Stimulated activated memory B cell treated with anti-CD40 and anti-IgM and Interleukin-4, amounts not matched to agents 10 μg/mL and 1 μg/mL and 100 μg/mL, for 72 hours (primary cell): ENCODE measurements at places on chromosomes 11 and 22.

DNA sequence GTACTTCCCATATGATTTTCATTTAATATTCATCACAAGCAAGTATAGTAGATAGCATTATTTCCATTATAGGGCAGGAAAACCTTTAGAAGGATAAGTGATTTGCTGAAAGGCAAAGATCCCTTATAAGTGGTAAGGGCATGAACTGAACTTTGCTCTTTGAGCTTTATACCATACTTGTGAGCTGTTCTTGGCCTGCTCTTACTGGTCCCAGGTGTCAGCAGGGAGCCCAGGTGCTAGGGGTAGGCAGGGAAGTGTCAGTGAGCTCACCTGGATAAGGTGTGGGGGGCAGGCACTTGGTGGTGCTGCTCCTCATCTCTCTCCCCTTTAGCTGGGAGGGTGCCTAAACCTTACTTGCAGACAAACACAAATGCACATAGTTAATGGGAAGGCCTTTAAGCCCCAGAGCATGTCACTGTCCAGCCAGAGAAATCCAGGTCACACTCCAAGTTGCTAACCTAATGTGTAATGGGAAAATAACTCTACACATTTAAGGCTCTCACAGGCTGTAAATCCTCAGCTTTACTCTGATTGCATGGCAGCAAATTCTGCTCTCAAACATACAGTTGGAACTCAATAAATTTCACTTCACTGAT, 114.4 kb downstream of the PLEKHA7 start:
- no peak for ATAC-seq

- peak; percentile 78 for ATAC-seq
Measured at GRCh38 chr11:109132539-109132938, 289.5 kb upstream of the C11orf87 start.

DNA sequence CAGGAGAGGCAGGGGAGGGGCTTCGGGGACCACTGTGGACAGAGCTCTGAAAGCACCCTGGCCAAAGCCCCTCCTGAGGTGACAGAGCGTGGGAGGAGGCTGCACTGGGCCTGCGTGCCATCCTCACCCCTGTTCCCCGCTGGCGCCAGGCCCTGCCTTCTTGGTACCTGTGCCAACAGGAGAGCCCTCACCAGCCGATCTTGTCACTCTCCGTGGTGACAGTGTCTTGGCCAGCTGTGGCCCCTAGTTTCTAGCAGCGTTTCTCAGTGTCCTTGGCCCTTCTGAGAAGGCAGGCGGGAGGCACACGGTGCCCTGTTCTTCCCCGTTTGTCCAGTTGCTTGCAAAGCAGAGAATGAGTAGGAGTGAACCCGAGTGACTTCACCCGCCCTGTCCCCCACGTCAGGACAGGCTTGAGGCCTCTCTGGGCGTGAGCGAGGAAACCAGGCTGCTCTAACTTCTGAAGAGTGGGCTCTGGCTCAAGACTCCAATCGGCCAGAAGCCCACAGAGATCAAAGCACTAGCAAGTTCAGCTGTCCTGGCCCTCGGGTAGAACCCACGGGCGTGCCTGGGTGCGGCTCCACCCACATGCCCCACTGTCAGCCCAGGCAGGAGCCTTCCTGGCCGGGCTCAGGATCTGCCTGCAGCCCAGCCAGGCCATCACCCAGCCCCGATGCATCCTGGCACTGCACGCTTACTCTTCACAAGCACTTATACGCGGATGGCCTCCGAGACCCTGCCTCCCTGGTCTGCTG, 60.2 kb upstream of the EMID1 start:
- no peak for ATAC-seq

DNA sequence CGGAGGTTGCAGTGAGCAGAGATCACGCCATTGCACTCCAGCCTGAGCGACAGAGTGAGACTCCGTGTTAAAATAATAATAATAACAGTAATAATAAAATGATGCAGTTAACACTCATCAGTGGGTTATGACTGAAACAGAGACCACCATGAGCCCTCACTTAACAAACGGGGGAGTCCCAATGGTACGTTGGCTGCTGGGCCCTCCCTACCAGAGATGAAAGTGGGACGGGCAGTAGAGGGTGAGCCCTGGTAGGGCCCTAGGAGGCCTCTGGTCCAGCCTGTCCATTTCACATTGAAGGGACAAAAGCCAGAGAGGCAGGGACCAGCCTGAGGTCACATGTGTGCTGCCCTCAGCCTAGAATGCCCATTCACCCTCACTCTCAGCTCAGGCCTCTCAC, 13.7 kb upstream of the KIAA0930 start:
- peak; percentile 48 for ATAC-seq

GRCh38 chr11:45141171-45141570, 5.3 kb upstream of the PRDM11 start:
- peak; percentile 85 for ATAC-seq

DNA sequence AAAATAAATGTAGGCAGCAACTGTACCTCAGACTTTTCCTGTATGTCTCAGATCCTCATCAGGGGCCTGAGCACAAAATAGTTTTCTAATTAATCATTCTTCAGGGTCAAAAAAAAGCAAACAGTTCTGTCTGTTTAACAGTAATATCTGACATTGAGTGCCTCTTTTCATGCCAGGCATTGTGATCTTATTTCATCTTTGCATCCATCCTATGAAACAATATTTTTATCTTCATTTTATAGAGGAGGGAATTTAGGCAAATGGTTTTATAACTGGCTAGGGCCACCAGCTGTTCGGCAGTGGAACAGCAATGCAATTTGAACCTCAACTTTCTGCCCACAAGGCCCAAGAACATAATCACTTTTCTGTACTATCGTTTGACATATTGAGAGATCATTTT, 145.6 kb downstream of the WNT7B start:
- ATAC-seq = no peak

- no peak for ATAC-seq
Measured at GRCh38 chr22:22925805-22926369, 38.3 kb downstream of the IGLL5 start.

- ATAC-seq = no peak
Measured at GRCh38 chr11:125968354-125968753, 22.5 kb downstream of the VSIG10L2 start.

GRCh38 chr22:27065279-27065678, 407.9 kb downstream of the MIAT start:
- ATAC-seq = no peak

DNA sequence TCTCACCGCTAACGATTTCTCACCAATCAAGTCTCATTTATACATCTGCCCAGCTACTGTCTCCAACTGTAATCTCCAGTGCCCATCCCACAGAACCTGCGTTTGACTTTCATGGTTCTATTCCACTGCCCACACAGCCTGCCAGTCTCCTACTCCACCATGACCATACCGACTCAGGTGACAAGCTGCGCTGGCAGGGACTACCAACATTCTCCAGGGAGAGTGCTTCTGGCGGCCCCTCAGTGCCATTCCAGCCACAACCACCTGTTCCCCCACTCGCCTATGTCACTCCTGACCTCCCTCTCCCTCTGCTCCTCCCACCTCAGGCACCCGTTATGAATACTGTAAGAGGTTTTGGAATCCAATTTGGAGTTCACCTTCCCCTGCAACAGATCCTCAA, 108.5 kb upstream of the BID start:
- no peak for ATAC-seq

DNA sequence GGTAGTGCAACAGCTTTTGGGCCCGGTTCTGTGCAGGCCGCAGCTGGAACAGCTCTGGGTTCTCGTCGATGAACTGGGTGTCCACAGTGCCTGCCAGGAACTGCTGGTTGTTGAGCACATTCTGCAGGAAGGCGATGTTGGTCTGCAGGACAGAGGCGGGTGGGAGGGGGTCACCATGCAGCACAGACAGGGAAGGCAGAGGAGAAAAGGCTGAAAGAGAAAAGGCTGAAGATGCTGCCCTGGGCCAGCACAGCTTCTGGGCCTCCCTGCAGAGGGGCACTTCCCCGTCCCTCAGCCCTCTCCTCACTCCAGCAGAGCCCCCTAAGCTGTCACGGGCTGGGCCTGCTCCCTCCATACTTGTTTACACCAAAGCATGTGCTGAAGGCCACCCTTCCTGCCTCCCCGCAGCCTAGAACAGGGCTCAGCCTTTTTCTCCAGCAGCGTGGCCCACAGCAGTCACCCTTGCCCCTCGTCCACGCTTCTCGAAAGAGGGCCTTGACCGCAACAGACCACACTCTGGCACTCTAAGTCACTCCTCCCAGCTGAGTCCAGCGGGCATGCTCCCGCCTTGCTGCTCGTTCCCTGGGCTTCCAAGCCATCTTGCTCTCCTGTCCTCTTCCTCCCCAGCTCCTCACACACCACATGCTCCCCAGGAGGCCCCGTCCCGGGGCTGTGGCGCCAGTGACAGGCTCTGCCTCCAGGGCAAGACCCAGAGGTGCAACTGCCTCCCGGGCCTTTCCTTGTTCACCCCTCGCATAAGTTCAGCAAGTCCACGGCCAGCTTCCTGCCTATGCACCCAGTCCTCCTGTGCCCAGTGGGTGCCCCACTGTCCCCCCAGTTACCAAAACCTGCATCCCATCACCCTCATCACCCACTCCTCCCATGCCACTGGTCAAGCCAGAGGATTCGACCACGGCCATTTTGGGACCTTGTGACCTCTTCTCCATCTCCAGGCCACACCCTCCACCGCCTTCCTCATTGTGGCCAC, 3.3 kb upstream of the LRFN4 start:
- ATAC-seq = no peak

DNA sequence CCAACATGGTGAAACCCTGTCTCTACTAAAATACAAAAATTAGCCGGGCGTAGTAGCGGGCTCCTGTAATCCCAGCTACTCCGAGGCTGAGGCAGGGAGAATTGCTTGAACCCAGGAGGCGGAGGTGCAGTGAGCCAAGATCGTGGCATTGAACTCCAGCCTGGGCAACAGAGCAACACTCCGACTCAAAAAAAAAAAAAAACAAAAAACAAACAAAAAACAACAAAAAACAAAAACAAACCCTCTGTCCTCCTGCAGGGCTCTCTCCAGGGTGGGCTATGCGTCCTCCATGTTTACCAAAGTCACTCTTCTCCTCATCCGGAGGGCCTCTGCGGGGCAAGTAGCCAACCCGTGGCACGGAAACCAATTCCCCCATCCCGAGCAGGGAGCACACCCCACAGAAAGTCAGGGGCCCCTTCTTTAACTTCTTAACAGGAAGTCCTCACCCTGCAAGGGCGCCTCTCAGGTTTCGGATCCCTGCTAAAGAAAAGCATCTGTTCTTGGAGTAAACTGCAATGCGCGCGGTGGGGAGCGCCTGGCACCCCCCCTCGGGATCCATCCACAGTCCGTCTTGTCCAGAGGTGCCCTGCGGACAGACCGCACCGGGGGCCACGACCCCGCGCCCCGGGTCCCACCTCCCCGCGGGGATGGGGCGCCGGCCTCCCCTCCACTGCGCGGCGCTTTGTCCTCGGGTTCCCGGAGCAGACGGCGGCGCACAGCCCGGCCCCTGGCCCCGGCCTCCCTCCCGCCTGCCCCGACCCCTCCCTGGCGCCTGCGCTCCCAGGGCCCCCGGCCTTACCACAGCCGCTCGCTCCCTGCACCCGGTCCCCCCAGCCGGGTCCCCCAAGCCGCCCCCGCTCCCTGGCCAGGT, 712 bp downstream of the CERK start:
- ATAC-seq = peak; percentile 58

DNA sequence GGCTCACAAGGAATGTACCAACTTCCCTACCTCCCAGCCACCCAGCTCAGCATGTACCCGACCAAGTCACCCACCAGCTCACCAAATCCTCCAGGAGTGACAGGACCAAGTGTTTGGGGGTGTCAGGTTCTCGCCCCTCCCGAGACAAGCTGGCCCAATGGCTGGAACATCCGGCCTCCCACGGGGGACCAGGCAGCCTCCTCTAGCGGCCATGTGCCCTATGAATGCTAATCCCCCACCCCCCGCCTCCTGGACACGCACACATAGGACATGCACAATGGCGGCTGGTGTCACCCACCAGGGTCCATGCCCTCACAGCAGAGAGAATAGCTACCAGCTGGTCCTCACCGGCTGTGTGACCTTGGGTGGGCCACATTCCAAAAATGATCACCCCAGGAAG, 151.0 kb downstream of the MN1 start:
- ATAC-seq = no peak

DNA sequence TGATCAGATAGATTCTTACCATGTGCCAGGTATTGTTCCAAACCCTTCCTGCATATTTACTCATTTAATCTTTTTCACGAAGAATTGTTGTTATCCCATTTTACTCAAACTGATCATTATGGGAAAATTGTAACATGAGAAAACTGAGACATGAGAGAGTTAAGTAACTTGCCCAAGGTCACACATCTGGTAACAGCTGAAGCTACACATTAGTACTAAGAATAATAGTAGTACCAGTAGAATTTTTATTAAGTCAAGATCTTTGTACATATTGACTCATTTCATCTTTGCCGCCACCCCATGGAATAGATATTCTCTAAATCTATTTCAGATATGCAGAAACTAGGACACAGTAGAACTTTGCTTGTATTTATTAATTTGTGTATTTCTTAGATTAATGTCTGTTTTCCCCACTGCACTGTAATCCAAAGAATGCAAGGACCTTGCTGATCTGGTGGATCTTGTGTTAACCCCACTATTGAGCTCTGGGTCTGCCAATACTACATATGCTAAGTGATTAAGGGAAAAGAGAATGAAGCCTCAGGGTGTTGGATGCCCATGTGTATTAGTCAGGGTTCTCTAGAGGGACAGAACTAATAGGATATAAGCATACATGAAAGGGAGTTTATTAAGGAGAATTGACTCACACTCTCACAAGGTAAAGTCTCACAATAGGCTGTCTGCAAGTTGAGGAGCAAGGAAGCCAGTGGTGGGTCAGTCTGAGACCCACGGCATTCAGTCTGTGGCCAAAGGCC, 72.8 kb downstream of the PARVA start:
- no peak for ATAC-seq

DNA sequence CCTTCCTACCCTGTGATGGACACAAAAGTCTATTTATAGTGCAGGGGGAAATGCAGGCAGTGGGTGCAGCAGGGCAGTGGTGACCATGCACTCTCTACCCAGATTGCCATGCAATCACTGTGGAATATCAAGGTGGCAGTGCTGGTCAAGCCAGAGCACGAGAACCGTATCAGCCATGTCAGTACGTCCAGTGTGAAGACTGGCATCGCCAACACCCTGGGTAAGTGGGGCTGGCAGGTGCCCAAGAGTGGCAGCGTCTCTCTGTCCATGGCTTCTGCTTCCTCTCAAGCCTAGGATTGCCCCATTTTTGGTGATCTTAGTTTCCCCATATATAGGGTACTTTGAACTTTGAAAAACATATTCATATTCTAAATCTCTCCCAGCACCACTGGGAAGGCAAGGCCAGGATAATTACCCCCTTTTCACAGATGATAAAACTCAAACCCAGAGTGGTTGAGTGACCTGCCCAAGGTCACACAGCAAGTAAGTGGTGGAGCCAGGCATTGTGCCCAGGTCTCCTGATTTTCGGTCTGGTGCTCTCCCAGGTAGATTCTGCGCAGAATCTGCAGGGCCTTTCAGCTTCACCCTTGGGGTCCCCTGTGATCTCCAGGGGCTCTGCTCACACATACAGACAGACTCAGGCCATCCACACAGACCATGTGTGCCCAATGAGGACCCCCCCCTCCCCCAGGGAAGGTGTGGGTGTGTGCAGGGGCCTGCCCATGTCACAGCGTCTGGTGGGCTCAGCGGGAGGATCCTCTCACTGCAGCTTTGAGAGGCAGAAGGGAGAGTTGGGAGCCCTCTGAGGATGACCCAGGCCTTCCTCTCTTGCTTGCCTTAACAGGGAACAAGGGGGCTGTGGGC, 7.1 kb downstream of the INPPL1 start:
- no peak for ATAC-seq
